Tibial nerve (tissue), 4 donors: ENCODE measurements at places on chromosomes 6 and 20. TPM values are rescaled to one million over a fixed set of nuclear protein-coding genes. Genes with fewer than 3 reads are reported as not detected.
A peak's percentile ranks its signal among the peaks of the same experiment; 100 is the strongest.

Gene EIF2S2
- 43.1 TPM for total RNA-seq

Gene AGER
- total RNA-seq = 12.7 TPM

- peak; percentile 40 for DNase-seq
Measured at GRCh38 chr6:14910692-14911547, 334.9 kb upstream of the JARID2 start.

- DNase-seq = no peak
Measured at GRCh38 chr6:162438980-162439379, 288.6 kb downstream of the PRKN start.

- DNase-seq = no peak
Measured at GRCh38 chr6:147715035-147715434, 206.5 kb downstream of the SAMD5 start.

GRCh38 chr6:105867277-105867676 is 218.9 kb upstream of the PRDM1 start:
- no peak for DNase-seq

DNA sequence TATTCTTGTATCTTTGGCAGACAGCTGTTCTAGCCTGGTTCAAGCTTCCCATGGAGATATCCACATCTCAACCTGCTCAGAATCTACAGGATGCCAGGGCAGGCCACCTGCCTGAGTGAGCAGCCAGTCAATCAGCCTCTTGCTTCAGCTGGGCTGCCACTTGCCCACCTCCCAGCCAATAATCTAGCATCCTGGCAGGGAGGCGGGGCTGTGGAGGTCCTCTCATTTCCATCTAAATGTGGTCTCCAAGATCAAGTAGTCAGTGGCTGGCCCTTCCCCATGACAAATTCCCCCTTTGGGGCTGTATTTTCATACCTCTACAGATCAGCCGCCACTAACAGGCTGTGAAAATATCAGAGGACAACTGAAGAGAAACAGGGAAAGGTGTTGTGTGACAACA is 33.0 kb upstream of the SPDEF start:
- DNase-seq = no peak

DNA sequence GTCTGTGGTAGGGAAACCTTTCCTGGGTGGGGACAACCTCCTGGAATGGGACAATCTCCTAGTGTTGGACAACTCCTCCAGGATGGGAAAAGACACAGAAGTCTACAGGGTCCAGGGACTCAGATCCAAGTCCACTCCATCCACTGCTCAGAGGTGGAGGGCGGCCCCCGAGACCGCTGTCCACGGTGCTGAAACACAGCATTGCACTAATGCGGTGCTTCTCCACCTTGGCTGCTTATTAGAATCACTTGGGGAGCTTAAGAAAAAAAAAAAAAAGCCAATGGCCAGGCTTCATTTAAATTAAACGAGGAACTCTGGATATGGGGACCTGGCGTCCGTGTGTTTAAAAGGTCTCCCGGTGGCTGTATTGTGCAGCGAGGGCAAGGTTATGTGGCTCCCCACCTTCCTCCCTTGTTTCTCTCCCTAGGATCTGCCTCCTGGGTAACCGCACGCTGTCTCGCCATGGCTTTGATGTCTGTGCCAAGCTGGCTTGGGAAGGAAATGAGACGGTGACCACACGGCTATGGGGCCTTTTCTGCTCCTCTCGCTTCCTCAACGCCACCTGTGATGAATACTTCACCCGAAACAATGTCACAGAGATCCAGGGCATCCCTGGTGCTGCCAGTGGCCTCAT is 12.0 kb downstream of the SLC12A5 start:
- DNase-seq = no peak

- DNase-seq = no peak
Measured at GRCh38 chr6:2713473-2714110, 37.1 kb downstream of the MYLK4 start.

GRCh38 chr6:71238351-71238750 is 50.3 kb upstream of the OGFRL1 start:
- DNase-seq = no peak
